Non-pigmented ciliary epithelial cell (primary cell): ENCODE measurements at places on chromosomes 16 and 17.

DNA sequence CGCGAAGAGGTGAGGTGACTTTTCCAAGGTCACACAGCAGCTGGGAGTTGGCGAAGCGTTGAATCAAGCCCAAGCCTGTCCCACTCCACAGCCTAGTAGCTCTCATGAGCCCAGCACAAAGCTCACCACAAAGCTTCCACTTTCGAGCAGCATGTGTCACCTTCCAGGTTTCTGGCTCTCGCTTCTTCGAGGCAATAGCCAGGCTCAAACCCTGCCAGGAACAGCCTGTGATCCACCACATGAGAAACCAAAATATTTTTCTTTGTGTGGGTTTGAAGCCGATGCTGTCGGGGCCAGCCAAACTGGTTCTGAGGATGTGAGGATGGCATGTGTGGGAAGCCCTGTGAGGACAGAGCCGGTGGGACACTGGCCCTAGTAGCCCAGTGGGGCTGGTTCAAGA lies 68.1 kb downstream of the COG7 start:
- DNase-seq: no peak

GRCh38 chr16:53121661-53122060 lies 66.9 kb downstream of the CHD9 start:
- DNase-seq: no peak

DNA sequence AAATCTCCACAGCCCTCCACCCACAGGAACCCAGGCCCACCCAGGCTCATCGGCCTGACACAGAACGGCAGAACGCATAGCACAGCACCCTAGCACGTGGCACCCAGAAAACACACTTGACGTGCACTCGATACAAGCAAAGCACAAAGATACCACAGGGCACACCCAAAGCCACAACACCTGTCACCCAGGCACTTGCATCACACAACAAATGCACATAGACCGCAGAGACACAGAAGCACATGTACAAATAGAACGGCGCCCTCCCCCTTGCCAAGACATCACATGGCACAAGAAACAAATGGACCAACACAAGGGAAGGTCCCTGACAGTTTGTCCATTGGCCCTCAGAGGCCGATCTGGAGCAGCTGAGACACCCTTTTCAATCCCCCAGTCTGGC lies 147.7 kb upstream of the WSCD1 start:
- no peak for DNase-seq

- no peak for DNase-seq
These were observed 119.8 kb downstream of the CCT6B start for GRCh38 chr17:34841467-34841866.

DNA sequence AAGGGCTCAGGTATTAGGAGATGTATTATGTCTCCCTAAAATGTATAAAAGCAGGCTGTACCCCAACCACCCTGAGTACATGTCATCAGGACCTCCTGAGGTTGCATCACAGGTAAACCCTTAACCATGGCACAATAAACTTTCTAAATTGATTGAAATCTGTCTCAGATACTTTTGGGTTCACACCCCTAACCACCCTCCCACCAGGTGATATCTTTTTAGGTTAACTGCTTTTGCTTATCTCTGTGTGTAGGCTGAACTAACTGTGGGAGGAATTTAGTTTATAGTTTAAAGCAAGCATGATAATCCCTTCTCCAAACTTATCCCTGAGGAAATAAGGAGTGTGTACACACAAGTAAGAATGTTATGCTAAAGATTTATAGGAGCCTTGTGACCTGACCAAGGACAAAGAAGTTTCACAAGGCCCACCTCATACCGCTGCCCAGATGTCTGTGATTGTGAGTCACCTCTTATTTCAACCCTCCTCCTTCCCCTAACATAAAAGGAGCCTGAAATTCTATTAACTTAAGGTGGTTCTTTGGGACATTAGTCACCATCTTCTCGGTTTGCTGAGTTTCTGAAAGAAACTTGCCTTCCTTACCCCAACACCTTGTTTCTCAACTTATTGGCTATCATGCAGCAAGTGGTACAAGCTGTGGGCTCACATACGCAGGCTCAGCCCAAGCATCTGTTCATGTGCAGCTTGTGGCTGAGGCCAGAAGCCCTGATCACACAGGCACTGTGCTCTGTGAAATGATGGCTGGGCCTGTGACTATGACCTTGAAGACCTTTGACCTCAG lies 11.3 kb downstream of the PRSS22 start:
- no peak for DNase-seq

DNA sequence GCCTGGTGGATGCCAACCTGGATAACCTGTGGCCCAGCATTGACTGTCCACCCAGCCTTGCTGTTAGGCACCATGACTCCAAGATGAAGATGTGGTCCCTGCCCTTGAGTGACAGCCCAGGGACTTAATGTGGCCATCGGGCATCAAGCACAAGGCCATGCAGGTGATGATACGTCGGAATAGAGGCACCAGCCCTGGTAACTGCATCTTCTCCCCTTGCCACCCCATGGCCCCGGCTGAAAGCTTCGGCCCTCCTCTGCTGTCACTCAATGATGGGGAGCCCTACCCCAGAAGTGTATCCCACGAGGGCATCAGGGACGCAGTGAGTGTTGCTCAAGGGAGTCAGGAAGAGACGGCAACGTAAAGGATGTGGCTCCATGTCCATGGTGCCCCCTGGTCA lies 2.0 kb downstream of the NT5C start:
- no peak for DNase-seq

GRCh38 chr16:89898201-89898967 lies 20.3 kb upstream of the MC1R start:
- no peak for DNase-seq

DNA sequence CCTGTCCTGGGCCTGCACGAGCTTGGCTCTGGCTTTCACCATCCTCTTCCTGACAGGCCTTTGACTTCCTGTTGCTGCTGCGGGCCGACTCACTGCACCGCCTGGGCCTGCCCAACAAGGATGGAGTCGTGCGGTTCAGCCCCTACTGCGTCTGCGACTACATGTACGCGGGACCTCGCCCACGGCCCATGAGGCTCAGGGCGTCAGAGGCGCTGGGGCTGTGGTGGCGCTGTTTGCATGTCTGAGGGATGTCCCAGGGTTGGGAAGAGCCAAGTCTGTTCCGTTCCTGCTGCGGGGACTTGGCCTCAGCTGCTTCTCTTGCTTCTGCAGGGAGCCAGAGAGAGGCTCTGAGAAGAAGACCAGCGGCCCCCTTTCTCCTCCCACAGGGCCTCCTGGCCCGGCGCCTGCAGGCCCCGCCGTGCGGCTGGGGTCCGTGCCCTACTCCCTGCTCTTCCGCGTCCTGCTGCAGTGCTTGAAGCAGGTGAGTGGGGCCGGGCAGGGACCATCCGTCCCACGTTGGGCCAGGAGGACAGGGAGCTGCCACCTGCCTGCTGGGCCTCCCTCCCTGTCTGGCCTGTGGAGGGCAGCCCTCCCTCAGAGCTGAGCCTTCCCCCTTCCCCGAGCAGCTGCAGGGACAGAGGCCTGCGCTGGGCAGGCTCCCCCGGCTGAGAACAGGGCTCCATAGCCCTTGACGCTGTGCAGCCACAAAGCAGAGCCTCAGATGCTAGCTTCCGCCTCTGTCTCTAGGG lies 23.8 kb downstream of the TSC2 start:
- DNase-seq: no peak

DNA sequence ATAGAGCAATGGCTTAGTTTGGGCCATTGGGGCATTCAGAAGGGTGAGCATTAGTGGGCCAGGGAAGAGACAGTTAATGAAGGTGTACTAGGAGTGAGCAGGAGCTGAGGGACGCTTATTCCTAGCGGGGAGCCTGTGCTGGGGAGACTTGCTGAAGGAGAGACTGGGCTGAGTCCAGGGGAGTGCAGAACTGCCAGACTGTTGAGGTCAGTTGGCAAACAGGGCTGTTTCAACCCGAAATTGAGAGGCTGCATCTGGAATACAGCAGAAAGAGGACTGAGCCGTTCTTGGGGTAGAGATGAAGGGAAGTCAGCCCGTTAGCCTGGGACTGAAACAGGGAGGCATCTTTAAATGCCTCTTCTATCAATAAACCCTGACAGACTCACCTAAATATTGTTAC lies 33.2 kb downstream of the MAP2K6 start:
- no peak for DNase-seq

DNA sequence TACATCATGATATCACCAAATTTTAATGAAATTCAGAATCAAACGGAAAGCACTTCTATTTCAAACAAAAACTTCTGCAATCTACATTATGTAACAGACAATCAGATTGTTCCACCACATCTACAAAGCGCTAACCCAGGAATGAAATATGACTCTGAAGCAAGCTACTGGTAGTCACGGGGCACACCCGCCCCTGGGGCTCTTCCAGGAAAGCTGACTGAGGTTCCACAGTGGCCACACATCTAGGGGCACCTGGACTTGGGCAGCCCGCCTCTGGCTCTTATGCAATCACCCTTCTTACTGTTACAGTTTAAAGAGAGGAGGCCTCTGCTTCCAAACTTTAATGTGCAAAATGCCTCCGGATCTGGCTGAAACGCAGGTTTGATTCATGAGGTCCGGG lies 27.5 kb downstream of the ZCCHC14 start:
- DNase-seq: no peak

DNA sequence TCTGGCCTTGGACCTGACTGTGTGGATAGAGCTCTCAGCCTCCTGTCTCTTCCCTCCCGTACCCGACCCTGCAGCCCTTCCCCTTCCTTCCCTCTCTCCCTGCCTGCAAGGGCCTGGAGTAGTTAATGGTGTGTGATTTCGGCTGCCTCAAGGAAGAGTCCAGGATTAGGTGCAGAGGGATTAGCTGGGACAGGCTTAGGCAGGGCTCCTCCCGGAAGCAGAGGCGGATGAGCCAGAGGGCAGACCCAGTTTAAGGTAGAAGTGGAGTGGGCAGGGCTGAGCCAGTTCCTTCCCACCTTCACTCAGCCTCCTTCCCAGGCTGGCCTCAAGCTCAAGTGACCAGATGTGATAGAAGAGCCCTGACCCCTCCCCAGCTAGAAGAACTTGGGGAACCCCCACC lies 16.8 kb downstream of the GUCY2D start:
- DNase-seq: no peak

DNA sequence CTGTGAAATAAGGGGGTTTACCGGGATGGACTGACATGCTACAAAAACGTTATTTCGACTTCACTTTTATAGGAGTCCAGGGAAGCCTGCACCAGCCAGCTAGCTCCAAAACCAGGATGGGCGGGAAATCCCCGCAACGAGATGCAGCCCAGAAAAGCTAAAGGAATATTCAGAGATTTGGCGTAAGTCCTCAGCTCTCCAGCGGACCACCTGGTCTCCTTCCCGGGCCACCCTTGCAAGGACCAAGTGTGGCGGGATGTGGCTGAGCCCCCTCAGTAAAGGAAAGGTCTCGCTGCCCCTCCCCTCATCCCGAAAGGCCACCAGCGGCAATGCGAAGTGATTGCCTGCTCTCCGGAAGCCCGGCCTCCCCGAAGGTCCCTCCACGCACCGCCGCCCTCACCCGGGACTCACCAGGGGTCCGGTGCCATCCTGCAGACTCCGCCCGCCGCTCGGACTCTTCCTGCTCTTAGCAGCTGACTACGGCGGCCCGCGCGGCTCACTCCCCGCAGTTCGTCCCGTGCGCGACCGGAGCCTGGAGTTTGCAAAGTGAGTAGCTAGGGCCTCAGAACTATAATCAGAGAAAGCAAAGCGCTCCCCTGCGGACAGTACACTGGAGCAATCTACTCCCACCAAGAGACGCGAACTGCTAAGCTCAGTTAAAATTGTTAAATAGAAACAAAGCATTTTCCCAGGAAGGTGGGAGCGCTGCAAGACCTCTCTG lies at the start of gene STX8:
STX8 (minus strand) TSS at position 440 of the 721 bp plus-strand sequence; CDS start at position 428, 12 bp downstream.
- DNase-seq: peak; percentile 38

DNA sequence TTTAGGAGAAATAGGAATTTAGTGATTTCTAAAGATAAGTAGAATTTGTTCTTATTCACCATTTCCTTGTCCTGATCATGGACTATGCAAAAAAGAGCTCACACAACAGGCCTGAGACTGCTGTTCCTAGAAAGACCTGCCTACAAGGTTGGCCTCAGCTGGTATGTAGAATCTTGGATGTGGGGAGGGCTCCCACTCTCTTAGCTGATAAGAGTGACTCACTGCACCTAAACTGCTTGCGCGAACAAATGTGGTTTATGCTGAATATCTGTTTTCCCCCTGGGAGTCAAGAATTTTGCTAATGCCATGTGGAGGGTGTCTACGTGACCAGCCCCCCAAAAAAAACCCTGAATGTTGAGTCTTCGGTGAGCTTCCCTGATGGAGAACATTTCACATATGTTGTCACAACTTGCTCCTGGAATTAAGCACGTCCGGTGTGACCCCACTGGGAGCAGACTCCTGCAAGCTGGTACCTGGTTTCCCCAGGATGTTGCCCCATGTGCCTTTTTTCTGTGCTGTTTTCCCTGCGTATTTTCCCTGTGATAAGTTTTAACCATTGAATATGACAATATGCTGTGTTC lies 68.8 kb upstream of the HSBP1 start:
- peak; percentile 30 for DNase-seq

DNA sequence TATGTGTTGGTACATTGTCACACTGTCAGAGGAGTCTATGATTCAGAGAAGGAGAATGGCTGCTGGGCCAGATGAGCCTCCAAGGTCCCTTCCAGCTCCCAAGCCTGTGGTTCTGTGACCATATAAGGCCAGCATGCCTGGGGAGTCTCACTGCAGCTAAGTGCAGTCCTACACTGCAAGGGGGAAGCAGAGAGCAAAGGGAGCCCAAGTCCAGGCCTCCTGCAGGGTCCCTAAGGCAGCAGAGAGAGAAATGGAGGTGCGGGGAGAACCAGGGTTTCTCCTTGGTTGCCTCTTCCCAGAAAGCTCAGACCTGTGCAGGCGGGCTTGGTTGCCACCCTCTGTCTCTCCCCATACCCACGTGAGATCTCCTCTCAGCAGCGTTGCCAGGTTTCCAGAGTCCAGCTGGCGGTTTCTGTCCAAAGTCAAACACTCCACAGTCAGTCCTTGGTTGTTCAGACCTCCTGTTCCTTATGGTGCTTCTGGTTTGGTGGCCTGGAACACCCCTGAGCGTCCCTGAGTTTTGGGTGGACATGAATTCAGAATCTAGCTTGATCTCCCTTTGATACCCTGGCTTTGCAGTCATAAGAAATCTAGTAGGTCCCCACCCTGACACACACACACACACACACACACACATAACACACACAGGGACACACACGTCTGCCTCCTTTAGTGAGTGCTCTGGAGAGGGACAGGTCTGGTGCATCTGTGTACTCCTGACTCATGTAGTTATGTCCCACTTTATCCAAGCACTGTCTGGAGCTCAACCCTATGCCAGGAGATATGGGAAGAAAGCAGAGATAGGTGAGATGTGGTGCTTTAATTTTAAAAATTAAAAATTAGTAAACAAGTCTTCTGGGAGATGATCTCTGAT lies 78.8 kb downstream of the GNAO1 start:
- peak; percentile 32 for DNase-seq

DNA sequence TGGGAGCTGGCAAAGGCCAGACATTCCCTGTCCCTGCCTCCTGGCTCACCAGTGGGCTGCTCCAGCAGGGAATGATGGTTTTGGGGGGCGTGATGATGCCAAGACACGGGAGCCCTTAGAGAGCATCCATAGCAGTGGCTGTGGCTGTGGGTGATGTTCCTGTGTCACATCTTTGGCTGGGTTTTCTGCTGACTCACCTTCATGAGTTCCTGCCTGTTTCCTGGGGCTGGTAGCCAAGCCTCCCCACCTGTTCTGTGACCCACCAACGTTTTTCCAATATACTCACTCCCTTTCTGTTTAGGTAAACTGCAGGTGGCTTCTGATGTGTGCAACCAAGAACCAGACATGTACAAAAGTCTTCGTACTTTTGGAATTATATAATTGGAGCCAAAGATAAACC lies 16.5 kb upstream of the NF1 start:
- no peak for DNase-seq

- DNase-seq: no peak
These were observed 43.2 kb upstream of the SCNN1B start for GRCh38 chr16:23258919-23259237.

GRCh38 chr17:77453613-77454241 lies 313.0 kb downstream of the SEC14L1 start:
- DNase-seq: no peak
